ENCODE measurements at places on chromosomes 7 and 10. TPM values are rescaled to one million over a fixed set of nuclear protein-coding genes. Genes with fewer than 3 reads are reported as not detected.
A peak's percentile ranks its signal among the peaks of the same experiment; 100 is the strongest.

DNA sequence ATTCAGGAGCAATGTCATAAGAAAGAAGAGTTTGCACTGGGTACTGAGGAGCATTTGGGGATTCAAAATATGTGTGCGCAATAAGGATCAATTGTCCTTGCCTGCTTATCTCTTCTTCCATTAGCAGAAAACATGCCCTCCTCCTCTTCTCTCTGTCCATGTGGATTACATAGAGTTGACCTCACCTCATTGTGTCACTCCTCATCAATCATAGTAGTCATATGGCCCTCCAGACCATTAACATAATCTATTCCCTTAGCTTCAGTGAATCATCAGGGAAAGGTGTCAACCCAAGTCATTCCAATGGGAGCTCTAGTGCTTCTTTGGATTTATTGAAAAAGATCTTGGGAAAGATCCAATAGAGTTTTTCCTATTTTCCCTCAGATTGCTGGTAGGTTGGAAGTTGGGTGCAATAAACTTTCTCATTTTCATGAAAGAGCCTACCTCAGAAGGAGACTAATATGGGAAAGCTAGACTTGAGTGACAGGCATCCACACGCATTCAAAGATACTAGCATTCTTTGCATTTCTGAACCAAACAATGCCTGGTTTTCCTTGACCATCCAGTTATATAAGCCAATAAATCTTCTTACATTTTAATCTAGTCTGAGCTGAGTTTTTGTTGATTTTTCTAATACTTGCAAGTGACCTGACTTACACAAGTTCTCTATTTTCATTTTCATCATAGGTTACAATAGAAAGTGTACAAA, 71.5 kb upstream of the FAM13C start:
- peak; percentile 19 for DNase-seq

Gene TMEM213
- total RNA-seq: not detected

Gene NKX2-3
- not detected for total RNA-seq

Gene CBLL1
- total RNA-seq: 17.5 TPM

DNA sequence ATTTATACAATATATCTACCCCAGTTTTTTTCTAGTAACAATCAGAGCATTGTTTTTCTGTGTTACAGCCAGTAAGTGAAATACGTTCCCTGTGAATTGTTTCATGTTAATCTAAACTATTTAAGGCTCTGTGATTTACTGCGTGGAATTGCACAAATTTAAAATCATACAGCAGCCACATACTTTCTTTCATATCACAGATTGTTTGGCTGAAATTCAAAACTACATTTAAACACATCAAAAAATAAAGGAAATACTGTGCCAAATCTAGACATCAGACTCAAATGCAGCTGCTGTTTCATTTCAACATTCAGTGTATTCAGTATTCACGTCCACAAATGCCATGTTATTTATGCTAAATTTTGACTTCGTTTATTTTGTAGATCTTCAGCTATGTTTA, 242.6 kb upstream of the HGF start:
- no peak for DNase-seq

GRCh38 chr10:71250405-71250804, 38.0 kb downstream of the UNC5B start:
- DNase-seq: no peak

GRCh38 chr10:71837098-71837827, 13.8 kb downstream of the PSAP start:
- DNase-seq: peak; percentile 39

GRCh38 chr7:129789000-129789399, 163.8 kb downstream of the UBE2H start:
- no peak for DNase-seq

Gene SEMA4G
- 1.8 TPM for total RNA-seq

GRCh38 chr10:89926736-89927135, 225.3 kb downstream of the KIF20B start:
- DNase-seq: peak; percentile 61

Data from fibroblast of lung (primary cell).